Left hindlimb (tissue), 1 donor: ENCODE measurements at places on chromosomes 5 and 9.
A peak's percentile ranks its signal among the peaks of the same experiment; 100 is the strongest.

GRCh38 chr9:75226403-75227139 lies 138.3 kb downstream of the OSTF1 start:
- no peak for DNase-seq

DNA sequence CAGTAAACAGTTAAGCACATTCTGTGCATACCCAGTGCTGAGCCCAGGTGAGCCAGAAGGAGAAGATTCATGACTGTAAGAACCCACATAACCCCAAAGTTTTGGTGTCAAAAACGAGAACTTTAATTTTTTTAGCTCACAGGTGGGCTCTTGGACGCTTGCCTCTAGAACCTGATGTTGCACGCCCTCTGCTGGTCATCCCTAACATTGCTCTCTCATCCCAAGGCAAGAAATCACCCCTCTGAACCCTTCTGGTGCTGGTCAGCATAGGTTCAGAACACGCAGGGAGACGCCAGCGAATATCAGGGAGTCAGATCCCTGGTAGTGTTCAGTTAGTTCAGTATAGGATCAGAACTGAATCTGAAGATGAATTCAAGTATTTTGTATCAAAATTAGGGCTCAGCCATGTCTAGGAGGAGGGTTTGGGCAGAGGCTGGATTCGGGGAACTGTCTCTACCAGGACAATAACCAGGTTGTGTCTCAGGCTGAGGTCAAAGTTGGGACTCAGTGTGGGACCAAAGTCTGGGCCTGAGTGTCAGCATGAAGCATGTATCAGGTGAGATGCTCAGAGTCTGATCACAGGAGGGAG lies 4.1 kb upstream of the DNAJB5 start:
- peak; percentile 51 for DNase-seq

- no peak for DNase-seq
Measured at GRCh38 chr9:13083963-13084528, 195.4 kb downstream of the MPDZ start.

- no peak for DNase-seq
Measured at GRCh38 chr5:169126481-169127021, 174.4 kb downstream of the SLIT3 start.

- no peak for DNase-seq
Measured at GRCh38 chr5:137304226-137304874, 194.8 kb downstream of the SPOCK1 start.

DNA sequence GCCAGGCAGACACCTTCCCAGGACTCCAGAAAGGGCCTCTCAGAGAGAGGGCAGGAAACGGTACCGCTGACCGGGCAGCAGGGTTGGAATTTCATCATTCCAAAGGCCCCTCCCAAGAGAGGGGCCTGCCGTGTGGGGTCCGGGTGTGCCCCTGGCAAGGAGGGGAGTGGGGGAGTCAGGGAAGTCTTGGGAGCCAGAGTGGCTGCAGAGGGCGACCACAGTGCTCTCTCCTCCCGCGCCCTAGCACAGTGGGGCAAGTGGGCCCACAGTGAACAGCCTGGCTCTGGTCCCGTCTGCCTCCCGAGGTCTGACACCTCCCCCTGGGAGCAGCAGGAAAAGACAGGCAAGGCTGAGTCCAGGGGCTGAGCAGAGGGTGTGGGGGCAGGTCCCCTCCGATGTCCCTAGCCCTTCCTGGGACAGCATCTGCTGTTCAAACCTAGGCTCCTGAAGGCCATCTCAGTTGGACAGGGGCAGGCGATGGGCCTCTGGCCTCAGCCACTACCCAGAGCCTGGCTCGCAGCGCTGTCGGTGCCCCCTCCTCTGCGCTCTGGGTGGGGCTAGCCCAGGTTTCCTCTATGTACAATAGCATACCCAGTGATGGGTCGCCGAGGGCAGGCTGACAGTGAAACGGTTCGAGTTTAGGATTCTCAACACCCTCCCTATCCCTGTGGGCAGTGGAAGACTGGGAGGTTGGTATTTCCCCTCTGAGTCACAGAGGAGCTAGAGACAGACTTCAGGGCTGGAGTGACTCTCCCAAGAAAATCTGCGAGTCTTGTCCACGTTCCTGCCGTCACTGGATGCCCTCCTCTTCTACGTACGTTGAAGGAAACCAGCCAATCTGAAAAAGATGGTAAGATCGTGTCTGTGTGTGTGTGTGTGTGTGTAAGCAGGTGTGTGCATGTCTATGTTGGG lies 25.4 kb upstream of the SARDH start:
- no peak for DNase-seq

- DNase-seq = no peak
Measured at GRCh38 chr5:949815-950560, 57.3 kb downstream of the TRIP13 start.

DNA sequence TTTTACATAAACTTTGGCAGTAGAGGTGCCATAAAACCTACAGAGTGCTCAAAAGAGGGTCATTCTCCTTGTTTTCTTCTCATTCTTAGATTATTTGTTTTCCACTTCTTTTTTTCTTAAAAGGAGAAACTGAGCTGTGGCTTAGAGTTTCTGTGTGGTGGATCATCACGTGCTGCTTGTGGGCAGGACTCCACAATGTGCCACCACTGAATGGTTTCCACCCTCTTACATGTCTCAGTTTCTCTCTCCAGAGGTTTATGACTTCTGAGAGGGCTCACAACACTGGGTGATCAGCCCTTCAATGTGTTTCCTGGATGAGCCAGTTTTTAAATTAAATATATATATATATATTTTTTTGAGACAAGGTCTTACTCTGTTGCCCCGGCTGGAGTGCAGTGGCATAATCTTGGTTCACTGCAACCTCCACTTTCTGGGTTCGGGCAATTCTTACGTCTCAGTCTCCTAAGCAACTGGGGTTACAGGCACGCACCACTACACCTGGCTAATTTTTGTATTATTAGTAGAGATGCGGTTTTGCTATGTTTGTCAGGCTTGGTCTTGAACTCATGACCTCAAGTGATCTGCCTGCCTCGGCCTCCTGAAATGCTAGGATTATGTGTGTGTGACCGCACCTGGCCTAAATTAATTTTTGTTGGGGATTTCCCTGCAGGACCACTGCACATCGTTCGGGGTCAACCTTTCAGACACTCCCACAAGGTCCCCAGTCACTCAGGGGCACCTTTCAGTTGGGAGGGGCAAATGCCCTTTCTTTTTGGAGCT lies 3.1 kb upstream of the UNC13B start:
- DNase-seq = no peak

GRCh38 chr9:119844431-119844830 lies 475.2 kb upstream of the BRINP1 start:
- no peak for DNase-seq

GRCh38 chr5:93874080-93874479 lies 132.7 kb upstream of the POU5F2 start:
- no peak for DNase-seq

GRCh38 chr5:35152733-35153132 lies 77.6 kb downstream of the PRLR start:
- no peak for DNase-seq

DNA sequence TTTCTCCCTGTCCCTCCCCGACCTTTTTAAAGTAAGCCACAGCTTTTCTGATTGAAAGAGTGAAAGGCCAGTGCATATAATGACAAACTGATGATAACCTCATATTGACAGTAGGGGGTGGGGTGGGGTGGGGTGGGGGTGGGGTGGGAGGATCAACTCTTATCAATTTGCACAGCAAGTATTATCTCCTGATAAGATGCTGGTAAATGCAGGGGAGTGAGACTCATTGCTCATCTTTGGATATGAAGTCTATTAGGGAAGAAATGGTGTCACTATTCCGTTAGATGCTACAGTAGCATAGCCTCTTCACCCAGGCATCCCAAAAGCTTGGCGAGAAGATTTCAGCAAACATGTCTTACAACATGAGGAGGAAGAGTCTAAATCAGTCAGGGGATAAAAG lies 38.9 kb upstream of the HMGCS1 start:
- no peak for DNase-seq

DNA sequence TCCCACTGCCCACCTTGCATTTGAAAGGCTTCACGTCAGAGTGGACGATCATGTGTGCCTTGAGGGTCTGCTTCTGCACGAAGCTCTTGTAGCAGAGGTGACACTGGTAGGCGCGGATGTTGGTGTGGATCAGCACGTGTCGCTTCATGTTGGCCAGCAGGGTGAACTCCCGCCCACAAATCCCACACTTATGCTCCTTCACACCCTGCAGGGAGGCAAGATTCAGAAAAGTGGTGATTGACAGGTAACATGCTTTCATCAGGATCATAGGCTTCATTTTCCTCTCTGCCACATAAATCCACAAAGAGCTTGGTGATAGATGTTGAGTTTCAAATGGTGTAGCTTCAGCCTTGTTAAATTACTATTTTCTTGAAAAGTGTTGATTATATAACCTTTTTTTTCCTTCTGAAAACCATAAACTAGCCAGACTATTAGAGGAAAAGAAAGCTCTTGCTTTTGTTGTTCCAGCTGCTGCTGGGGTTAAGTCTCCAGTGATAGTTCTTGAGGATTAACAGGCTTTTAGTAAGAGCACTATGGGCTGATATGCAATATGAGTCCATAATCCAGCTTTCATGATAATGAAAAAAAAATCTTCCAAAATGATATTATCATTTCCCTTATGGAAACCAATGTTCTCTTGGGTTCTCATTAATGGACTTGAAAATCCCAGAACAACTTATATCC lies 50.7 kb downstream of the ZNF366 start:
- no peak for DNase-seq

- no peak for DNase-seq
Measured at GRCh38 chr5:36722900-36723299, 116.5 kb downstream of the SLC1A3 start.

DNA sequence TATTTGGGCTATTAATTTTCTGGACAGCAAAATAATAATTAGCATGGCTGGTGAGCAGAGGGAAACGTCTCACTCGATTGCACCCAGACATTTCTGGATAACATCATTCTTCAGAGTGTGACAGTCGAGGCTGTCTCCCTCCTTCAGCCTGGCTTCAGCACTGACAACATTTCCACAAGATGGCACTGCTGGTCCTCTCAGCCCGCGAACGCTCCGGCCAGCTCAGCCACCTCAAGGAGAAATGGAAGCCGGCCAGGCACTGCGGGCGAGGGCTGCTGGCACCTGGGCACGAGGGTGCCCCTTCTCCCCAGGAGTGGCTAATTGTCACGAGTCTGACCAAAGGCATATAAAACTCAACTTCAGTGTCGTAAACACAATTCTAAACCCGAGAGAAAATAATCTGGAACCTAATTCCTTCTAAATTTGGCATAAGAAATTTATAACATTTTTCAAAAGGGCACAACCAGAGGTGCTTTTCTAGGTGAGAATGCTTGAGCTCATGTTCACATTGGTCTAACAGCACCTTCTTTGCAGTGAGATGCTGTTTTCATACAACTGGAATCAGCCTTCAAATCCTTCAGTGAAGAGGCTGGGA lies 65.9 kb downstream of the DAP start:
- peak; percentile 58 for DNase-seq

DNA sequence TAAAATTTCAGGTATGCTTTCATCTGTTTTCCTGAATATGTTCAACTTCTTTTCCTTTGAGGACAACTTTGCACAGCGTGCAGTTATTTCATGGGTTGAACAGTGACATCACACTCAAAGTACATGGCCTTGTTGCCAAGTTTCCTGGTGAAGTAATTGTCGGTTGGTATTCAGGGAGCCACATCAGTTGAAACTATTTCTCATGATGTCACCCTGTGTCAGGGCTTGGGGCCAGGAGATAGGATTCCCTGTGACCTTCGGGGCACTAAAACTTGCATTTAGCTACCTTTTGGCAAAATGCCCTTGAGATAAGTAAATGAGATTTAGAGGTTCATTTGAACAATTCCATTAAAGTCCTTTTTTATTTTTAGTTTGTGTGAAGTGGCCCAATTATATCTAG lies 383.9 kb downstream of the SH3GL2 start:
- DNase-seq = no peak

- no peak for DNase-seq
Measured at GRCh38 chr9:129027685-129028191, 393 bp downstream of the SH3GLB2 start.

GRCh38 chr5:136332223-136333015 lies 32.9 kb downstream of the TRPC7 start:
- no peak for DNase-seq

GRCh38 chr9:91341258-91341746 lies 20.4 kb downstream of the AUH start:
- DNase-seq = no peak

DNA sequence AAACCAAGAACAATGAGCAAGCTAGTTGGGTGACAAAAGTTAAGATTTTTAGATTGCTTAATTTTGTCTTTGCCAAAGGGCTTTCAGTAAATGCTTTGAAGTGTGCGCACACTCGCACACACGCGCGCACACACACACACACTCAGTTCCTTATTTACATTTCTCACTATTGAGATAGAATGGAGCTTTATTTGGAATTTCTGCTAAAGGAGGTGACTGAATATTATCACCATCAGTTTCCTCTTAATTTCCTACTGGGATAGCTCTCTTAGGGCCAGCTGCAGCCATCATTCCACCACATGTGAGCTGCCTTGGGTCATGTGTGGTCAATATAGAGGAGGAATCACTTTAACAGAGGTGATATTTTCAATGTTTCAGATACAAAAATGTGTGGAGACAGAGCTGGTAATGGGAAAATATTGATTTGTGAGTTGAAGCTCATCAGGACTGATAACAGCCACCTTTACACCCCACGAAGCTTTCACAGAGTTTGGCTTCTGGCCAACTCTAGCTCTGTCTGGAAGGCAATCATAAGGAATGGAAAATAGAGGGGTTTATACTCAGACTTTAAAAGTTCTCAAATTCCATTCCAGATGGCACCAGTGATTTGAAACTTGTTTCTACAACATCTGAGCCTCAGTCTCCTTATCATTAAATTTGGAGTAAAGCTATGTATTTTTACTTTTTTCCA lies 99.9 kb downstream of the MACIR start:
- no peak for DNase-seq

- no peak for DNase-seq
Measured at GRCh38 chr5:59342181-59342580, 551.3 kb downstream of the PDE4D start.

- DNase-seq = no peak
Measured at GRCh38 chr5:142403583-142403982, 78.8 kb upstream of the SPRY4 start.

- DNase-seq = no peak
Measured at GRCh38 chr9:16356196-16356765, 514.2 kb downstream of the BNC2 start.

GRCh38 chr5:146540414-146540813 lies 24.4 kb upstream of the GPR151 start:
- no peak for DNase-seq

DNA sequence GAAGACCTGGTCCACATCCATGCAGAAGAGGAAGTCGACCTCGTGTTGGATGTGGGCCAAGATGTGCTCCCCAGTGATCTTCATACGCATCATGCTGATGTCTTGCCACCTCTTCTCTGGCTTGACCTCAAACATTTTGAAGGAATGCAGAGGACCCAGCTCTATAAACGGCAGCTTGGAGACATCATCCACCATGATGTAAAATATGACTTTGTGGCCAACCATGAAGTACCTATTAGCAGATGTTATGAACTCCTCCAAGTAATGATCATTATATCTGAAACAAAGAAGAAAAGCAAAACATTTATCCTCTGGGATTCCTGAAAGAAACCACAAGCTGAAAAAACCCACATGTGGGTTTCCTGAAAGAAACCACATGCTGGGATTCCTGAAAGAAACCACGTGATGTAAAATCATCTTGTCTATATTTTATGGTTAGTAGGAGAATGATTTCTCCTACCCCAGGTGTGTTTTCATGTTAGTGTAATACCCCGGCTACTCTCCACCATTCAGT lies 52.3 kb downstream of the GGTA1 start:
- no peak for DNase-seq
